ENCODE measurements at places on chromosomes 2 and 18. TPM values are rescaled to one million over a fixed set of nuclear protein-coding genes. Genes with fewer than 3 reads are reported as not detected.

GRCh38 chr2:23566241-23567142 is 181.5 kb downstream of the KLHL29 start:
- no peaks in the 10 kb centered on the region for H3K36me3 ChIP-seq
- H3K4me1 ChIP-seq = no peaks in the 10 kb centered on the region
- H3K4me3 ChIP-seq = no peak overlapping the region
- H3K27me3 ChIP-seq = no peaks in the 10 kb centered on the region

DNA sequence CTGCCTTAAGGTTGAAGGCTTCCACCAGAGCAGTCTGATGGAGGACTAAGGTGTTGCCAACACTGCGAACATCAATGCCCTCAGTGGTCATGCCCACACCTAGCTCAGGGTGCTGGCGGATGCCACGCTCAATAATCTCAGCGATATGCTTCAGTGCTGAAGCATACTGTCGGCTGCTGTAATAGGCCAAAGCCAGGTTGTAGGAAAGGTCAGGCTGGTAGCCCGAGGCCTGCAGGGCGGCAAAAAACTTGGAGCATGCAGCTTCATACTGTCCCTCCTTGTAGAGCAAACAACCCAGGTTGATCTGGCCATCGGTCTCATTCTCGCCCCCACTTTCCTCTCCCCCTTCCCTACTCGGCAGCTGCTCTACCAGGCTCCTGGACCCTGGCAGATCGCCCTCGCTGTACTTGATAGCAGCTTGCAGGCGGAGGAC is 159.4 kb downstream of the AGPS start:
- peak overlapping the region; percentile 98 for H3K4me3 ChIP-seq
- DNase-seq = no peak
- H3K36me3 ChIP-seq = no peaks in the 10 kb centered on the region
- no peaks in the 10 kb centered on the region for H3K4me1 ChIP-seq
- H3K27me3 ChIP-seq = no peaks in the 10 kb centered on the region

DNA sequence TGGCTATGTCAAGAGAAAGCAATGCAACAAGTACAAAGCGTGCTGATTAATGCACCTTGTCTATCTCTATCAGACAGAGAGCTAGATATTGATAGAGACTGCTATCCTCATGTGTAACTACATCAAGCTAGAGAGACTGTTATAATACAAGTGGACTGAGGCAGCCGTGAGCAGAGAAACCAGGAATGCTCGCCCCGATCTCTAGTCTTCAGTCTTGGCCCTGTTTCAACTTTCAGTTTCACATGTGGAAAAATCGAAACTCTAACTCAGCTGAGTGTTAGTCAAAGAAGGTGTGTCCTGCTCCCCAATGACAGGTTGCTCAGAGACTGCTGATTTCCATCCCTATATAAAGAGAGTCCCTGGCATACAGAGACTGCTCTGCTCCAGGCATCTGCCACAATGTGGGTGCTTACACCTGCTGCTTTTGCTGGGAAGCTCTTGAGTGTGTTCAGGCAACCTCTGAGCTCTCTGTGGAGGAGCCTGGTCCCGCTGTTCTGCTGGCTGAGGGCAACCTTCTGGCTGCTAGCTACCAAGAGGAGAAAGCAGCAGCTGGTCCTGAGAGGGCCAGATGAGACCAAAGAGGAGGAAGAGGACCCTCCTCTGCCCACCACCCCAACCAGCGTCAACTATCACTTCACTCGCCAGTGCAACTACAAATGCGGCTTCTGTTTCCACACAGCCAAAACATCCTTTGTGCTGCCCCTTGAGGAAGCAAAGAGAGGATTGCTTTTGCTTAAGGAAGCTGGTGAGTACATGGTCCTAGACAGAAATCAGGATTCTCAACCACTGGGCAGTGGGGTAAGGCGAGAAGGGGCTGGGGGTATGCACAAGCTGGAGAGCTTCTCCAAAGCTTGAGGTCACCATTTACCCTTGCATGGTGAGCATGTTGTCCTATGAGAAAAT is at the start of gene RSAD2:
Gene RSAD2, plus strand, starts transcription at position 376 of the 903 bp plus-strand sequence. Its CDS starts 24 bp downstream, at position 400.
- H3K4me1 ChIP-seq = no peaks in the 10 kb centered on the region
- no peak within 1 kb of the TSS for H3K4me3 ChIP-seq
- no peak within 1 kb of the TSS for H3K27ac ChIP-seq
- H3K36me3 ChIP-seq = no peaks in the 10 kb centered on the region

- H3K36me3 ChIP-seq = no peaks in the 10 kb centered on the region
- no peak overlapping the region for H3K27ac ChIP-seq
- no peak overlapping the region for H3K4me3 ChIP-seq
- no peak for DNase-seq
These were observed 10.1 kb upstream of the CD226 start for GRCh38 chr18:69957747-69958146.

DNA sequence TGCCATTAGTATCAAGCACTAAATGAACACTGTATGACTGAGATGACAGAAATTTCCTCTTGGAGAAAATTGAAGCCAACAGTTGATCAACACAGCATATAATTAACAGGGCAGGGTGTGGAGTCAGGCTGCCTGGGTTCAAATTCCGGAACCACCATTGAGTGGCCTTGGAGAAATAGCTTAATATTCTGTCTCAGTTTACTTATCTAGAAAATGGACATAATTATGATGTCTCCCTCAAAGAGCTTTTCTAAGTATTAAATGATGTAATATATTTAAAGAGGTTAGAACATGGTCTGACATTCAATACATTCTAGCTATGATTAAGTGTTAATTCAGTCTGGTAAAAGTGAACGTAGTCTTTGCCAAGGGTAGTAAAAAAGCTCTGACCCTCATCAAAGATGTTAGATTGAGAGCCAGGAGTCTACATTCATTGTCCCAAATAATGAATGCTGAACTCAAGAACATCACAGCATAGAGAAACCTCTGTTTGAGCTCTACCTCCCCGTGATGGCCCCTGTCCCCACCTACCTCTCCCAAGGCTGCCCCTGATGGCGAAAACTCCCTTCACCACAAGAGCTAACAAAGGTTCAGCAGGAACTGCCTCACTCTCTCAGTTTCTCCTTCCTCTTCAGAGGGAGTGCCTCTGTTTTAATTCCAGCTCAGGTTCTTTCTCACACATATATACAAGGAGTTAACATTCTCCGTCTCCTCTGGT is 2.7 kb upstream of the VWA3B start:
- H3K36me3 ChIP-seq = no peaks in the 10 kb centered on the region
- H3K27me3 ChIP-seq = peaks cover 24% of the 10 kb centered on the region
- no peak for DNase-seq
- H3K27ac ChIP-seq = no peak overlapping the region
- no peaks in the 10 kb centered on the region for H3K4me1 ChIP-seq

ARHGAP15 gene
- total RNA-seq = not detected

Measured in H1 (cell line).